NCI-H1694 treated with DMSO at 0.1 percent for 48 hours (cell line): ENCODE measurements at places on chromosomes 2 and 18.

GRCh38 chr2:120600786-120601185 lies 134.9 kb upstream of the GLI2 start:
- no peak for DNase-seq

DNA sequence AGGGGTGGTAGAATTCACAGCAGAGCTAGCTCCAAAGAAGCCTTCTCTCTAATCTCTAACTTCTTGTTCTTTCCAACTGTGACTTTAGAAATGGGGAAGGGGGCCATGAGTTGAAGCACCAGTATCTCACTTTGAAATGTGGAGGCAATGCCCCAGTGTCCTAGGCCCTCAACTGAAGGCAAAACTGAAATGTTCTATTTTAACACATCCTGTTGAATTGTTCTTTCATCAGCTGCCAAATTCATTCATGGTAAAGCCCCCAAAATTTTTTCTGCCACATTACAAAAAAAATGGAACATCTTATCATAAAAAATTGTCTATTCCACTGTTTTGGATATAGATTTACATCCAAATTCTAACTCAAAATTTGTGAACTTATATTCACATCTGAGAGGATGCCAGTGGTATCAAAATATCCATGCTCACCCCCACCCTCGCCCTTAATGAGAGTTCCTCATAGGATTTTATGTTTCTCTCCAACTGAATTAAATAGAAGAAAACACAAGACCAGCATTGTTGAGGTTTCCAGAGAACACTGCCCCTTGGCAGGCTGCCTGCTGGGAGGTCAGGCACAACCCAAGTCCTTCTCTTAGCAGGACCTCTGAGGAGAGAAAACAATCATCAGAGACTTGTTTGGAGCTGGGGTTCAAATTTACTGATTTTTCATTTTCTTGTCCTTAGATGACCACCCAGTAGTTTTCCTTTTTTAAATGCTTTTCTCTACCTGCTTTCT lies 147.4 kb upstream of the PGAP1 start:
- DNase-seq, result no peak

GRCh38 chr2:19357402-19358241 lies 801 bp downstream of the OSR1 start:
- no peak for DNase-seq

DNA sequence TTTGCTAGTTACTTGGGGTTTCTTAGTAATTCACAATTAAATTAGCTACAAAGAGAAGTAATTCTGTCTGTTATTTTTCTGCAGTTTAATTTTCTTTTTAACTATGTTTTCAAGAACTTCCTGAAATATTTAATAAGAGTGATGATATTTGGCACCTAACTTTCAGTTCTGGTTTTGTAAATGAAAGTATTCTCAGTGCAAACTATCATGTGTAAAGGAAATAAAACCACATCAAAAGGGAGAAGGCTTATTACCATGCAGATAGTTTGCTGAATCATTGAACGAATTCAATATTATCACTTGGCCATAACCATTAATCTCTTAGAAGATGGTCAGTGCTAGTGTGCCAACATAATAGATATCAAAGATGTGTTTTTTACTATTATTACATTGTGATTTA lies 29.2 kb downstream of the DYTN start:
- DNase-seq, result no peak

GRCh38 chr18:6056171-6056910 lies 161.0 kb upstream of the TMEM200C start:
- DNase-seq, result no peak

DNA sequence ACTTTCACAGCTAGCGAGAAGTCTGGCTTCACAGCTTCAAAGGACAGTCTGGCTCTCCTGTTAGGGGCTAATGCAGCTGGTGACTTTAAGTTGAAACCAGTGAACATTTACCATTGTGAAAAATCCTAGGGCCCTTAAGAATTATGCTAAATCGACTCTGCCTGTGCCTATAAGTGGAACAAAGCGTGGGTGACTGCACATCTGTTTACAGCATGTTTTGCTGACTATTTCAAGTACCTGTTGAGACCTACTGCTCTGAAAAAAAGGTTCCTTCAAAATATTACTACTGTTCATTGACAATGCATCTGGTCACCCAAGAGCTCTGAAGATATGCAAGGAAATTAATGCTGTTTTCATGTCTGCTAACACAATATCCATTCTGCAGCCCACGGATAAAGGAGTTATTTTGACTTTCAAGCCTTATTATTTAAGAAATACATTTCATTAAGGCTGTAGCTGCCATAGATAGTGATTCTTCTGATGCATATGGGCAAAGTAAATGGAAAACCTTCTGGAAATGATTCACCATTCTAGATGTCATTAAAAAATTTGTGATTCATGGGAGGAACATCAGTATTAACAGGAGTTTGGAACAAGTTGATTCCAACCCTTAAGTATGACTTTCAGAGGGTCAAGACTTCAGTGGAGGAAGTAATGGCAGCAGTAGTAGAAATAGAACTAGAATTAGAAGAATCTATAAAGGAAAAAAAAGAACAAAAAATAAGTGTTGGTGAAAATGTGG lies 48.9 kb downstream of the POLR1A start:
- DNase-seq, result no peak

GRCh38 chr2:148613231-148614013 lies 31.1 kb upstream of the EPC2 start:
- DNase-seq, result no peak

DNA sequence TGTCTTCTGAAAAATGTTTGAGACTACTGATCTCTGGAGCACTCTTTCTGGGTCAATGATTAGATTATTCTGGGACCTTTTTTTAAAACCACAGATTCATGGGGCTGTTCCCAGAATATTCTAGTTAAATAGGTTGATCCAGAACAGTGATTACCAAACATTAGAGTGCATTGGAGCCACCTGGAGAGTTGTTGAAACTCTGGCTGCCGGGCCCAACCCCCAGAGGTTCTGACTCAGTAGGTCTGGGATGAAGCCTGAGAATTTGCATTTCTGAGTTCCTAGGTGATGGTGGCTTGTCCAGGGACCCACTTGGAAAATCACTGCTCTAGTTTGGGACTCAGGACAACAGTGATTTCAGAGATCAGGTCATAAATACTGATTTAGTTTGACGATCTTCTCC lies 197.3 kb downstream of the PTPRM start:
- DNase-seq, result no peak

DNA sequence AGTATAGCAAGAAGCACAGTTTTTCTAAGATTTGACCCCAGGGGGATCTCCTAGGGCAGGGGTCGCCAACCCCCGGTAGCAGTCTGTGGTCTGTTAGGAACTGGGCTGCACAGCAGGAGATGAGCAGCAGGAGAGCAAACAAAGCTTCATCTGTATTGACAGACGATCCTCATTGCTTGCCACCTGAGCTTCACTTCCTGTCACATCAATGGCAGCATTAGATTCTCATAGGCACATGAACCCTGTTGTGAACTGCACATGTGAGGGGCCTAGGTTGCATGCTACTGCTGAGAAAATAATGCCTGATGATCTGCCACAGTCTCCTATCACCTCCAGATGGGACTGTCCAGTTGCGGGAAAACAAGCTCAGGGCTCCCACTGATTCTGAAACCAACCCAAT lies 136.2 kb downstream of the RGPD3 start:
- no peak for DNase-seq

DNA sequence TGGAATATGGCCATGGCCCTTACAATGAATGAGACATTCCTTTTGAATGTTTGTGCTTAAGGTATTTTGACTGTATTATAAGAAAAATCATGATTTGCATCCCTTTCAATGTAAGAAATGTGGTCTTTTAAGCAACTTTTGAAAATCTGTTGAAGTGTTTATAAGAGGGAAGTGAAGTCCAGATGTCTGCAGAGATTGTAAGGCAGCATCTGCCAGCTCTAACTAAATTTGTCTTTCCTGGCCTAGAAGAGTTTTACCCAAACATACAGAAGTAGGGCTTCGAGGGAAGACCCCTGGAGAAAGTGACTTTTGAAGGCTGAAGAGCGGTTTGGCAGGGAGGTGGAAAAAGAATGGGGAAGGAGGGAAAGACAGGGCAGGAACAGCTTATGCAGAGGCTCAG lies 12.2 kb downstream of the EML6 start:
- DNase-seq, result no peak

DNA sequence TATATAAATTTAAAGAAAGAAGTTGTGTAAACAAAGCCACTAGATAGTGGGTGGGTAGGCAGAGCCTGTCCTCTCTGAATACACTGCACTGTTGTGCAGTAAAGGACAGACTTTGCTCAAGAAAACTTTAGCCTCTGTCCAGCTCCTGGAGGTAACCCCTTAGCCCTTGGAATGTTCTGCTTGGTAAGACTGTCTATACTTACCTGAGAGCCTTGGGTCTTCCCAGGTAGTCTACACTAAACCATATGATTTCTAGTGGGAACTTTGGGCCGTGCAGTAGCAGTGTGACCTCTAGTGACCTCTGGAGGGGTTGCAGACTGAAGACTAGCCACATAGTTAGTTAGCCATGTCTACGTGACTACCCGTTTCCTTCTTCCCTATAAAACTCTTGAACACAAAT lies 678.3 kb upstream of the NRXN1 start:
- no peak for DNase-seq

DNA sequence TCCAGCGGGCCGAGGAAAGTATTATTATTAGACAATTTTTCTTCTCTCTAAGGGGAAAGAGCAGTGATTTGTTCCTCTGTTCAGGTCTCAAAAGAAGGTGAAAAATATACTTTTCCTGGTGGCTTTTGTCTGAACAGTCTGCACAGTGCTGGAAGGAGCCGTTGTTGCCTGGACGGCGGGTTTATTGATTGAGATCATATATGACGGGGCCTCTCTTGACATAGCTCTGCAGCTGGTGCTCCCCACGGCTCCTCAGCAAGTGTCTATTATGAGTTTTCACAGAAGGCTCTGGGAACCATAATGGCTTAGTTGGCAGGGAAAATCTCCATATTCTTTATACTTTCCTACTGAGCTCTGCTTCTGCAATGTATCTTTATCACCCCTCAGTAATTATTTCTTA lies 42.9 kb downstream of the FSHR start:
- no peak for DNase-seq

- no peak for DNase-seq
Measured at GRCh38 chr18:58552057-58552461, 76.8 kb downstream of the ALPK2 start.

DNA sequence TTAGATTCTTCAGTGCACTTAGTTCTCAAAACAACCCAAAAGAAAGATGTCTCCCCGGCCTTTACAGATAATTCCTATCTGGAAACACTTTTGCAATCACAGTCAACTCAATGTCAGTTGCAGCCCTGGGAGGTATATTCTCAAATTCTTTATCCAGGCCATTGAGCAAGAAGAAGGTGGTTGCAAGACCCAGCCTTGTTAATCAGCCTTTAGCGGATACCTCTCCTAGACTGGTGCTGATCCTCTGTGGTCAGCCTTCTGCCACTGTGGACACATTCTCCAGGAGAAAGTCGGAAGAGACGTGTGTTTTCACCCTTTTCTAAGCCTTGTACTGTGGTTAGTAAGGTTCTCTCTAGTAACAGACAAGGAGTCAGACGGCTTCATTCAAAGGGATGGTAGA lies 7.8 kb upstream of the FZD7 start:
- DNase-seq, result no peak

DNA sequence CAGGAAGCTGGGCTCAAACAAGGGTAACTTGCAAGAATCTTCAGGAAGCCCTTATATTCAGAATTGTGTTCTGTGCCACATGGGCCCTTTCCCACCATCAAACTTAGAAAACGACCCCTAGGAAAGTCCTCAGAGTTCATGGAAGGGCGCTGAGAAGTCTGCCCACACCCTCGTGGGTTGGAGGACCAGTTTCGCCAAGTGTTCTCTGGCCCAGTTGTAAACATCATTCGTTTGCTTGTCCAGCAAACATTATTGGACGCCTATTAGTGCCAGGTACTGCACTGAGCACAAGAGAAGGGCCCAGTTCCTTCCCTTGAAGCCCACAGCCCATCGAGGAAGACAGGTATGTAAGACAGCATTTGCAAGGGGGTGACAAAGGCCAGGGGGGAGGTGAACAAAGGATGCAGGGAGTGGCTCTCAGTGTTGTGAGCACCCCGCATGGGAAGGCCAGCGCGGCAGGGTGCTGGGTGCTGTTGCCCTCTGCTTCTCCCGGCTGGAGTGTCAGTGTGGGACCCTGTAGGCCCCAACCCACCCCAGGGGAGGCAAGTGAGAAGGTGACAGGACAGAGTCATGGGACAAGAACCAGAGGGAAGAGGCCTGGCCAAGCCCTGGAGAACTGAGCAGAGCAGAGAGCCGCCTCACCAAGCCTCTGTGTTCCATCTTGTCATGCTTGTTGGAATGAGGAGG lies 60.2 kb upstream of the ALPP start:
- DNase-seq, result no peak
